ENCODE measurements at places on chromosomes 2 and 18. TPM values are rescaled to one million over a fixed set of nuclear protein-coding genes. Genes with fewer than 3 reads are reported as not detected.

DNA sequence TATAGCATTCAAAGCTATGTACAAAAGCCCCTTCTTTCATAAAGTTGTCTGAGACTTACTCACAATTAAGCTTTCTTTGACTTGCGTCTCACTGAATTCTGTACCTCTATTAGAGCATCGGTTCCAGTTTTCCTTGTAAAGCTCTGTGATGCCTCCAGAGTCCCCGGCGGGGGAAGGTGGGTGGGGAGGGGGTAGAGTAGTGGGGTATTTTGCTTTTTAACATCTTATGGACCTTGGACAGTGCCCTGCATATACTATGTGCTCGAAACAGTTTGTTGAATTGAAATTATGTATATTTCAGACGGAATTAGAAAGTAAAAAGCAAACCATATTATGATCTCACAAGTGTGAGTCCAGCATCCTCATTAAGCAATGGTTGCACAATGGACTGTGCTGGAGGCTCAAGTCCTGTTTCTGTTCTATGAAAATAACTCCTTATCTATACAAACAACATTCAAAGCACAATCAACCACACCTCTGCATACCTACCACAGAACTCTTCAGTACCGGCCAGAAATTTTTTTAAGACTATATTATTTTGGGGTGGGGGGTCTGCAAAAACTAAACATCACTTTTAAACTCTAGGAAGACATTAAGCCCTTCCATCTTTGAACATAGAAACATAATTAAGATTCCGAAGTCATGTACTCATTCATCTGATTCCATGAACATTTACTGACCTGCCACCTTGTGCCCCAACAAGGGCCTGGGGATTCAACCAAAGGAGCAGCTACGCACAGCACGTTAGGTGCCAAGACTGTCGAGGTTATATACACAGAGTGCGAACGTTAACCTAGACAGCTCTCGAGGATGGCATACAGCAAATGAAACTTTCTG lies 908 bp downstream of the STAT1 start:
- H3K27me3 ChIP-seq, result no peaks in the 10 kb centered on the region
- peak overlapping the region; percentile 95 for H3K4me3 ChIP-seq
- H3K4me1 ChIP-seq, result peaks cover 7% of the 10 kb centered on the region
- H3K36me3 ChIP-seq, result peaks cover 3% of the 10 kb centered on the region
- peak; percentile 27 for DNase-seq

- H3K27me3 ChIP-seq, result no peaks in the 10 kb centered on the region
- no peak overlapping the region for H3K27ac ChIP-seq
- H3K36me3 ChIP-seq, result peaks cover 2% of the 10 kb centered on the region
- H3K4me1 ChIP-seq, result no peaks in the 10 kb centered on the region
- DNase-seq, result no peak
These were observed 182.6 kb downstream of the GULP1 start for GRCh38 chr2:188474316-188474715.

SYT4 gene
- not detected for total RNA-seq

DNA sequence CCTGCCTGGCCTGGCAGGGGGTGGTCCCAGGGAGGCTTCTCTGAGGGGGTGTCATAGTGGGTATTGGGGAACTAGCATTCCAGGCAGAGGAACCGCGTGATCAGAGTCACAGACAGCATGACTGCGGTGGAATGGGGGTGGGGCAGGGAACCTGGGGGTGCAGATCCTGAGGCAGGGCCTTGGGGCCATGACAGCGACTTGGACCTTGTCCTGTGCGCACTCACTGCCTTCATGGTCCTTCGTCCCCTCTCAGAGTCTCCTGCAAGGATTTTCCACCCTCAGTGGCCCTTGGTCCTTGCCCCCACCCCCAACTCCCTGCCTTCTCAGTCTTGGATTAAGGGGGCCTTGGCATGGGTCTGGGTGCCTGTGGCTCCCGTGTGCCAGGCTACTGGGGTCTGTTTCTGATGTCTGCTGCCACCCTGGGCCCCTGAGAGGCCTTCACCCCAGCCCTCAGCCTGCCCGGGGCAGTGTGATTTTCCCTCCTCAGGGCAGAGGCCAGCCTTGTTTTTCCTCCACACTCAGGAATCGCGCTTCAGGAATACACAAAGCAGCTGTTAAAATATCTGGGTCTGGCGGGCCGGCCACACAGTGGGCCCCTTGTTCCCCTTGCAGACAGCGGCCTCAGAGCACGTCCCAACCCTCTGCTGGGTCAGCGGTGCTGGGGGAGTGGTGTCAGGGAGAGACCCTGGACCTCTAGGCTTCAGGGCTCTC lies 51.6 kb downstream of the GLI2 start:
- H3K4me1 ChIP-seq, result peaks cover 5% of the 10 kb centered on the region
- no peak overlapping the region for H3K27ac ChIP-seq
- H3K27me3 ChIP-seq, result no peaks in the 10 kb centered on the region
- no peak for DNase-seq
- H3K4me3 ChIP-seq, result no peak overlapping the region

ABCG8 gene
- not detected for total RNA-seq
